ENCODE measurements at places on chromosomes 13 and 19.

- no peak for DNase-seq
These were observed 398.3 kb downstream of the RFC3 start for GRCh38 chr13:34216256-34216655.

DNA sequence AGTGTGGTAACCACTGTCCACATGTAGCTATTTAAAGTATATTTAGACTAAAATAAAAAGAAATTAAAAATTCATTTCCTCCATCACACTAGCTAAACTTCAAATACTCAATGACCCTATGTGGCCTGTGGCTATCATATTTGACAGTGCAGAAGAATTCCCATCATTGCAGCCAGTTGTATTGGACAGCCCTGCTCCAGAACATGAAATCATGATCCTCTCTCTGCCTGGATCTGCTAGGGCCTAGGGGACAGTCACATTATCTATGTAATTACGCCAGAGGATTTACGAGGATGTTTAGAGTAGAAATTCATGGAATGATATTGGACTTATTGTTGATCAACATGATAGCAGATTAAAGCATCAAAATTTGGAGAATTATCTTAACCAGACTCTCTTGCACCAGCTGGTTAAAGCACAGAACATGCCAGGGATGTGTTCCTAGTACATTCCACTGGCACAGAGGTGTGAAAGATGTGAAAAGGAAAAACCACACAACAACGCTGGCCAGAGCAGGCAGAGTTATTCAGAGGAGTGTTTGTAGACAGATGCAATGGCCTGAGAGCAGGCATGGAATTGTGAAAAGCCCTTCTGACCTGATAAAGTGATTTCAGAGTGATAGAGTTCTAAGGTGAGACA is 108.9 kb upstream of the STARD13 start:
- no peak for DNase-seq

GRCh38 chr13:99721606-99722337 is 220.5 kb downstream of the TM9SF2 start:
- DNase-seq: no peak

- DNase-seq: no peak
These were observed 6.1 kb downstream of the PPP1R12C start for GRCh38 chr19:55111238-55111831.

DNA sequence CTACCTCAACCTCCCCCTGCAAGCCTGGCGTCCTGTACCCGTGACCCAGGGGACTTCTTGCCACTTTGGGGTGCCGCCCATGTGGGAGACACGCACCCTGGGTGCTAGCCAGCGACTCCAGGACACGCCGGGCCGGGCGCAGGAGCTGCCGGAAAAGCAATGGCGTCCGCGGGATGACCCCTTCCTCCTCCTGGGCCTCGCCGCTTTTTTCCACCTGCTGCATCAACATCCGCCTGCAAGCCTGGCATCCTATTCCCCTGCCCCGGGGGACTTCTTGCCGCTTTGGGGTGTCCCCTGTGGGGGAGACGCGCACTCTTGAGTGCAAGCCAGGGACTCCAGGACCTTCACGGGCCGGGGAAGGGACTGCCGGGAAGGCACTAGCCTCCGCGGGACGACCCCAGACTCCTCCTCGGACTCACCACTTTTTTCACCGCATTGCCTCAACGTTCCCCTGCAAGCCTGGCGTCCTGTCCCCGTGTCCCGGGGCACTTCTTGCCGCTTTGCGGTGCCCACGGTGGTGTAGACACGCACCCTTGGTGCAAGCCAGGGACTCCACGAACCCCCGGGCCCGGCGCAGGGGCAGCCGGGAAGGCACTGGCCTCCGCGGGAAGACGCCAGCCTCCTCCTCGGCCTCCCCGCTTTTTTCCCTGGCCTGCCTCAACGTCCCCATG is 237.8 kb downstream of the TUBA3C start:
- DNase-seq: no peak

DNA sequence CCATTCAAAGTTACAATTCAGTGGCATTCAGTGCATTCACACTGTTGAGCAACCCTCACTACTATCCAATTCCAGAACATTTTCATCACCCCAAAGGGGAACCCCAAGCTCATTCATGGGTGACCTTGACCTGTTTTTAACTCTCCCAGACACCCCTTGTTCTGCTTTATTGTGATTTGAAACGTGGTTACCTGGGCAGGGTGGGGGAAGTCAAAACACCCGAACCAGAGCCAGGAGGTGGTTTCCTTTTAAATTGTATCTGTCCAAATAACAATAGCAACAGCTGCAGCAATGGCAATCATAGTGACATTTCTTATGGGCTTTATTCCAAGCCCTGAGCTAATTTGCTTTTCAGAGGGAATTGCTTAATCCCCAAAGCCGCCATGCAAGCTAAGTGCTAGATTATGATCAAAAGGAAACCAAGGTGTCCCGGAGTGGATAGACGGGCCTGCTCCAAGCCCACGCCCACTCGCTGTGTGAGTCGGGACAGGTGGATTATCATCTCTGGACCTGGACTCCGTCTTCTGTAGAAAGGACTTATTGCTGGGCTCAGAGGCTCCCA is 6.1 kb downstream of the PTGIR start:
- no peak for DNase-seq

DNA sequence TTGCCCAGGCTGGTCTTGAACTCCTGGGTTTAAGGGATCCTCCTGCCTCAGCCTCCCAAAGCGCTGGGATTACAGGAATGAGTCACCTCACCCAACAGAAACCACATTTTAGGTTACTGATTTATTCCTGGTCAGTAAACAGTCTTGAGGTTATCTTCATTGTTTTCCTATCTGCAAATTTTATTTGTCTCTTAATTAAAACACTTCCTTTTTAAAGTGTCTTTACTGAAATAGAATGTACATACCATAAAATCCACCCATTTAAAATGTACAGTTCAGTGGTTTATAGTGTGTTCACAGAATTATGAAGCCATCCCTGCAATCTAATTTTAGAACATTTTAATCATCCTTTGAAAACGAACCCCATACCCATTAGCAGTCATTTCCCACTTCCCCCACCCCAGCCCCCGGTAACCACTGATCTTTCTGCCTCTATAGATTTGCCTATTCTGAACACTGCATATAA is 63.0 kb downstream of the MAP4K1 start:
- DNase-seq: no peak

- DNase-seq: no peak
These were observed 799.1 kb downstream of the DIAPH3 start for GRCh38 chr13:59364641-59365085.

DNA sequence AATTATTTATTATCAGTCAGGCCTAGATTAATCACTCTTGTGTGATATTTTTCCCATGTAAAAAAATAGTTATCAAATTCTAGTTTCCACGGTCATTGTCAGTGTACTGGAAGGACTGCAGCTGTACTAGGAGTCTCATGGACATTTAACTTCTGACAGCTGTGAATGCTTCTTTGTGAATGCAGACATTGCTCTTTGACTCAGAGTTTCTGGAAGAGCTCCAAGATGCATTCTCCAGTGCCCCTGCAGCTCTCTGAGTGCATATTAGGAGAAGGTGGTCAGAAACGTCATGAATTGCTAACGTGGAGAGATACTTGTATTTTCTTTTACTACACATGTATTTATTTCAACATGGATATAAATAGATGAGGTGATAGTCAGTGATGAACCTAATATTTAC is 9.7 kb upstream of the SLITRK5 start:
- no peak for DNase-seq

DNA sequence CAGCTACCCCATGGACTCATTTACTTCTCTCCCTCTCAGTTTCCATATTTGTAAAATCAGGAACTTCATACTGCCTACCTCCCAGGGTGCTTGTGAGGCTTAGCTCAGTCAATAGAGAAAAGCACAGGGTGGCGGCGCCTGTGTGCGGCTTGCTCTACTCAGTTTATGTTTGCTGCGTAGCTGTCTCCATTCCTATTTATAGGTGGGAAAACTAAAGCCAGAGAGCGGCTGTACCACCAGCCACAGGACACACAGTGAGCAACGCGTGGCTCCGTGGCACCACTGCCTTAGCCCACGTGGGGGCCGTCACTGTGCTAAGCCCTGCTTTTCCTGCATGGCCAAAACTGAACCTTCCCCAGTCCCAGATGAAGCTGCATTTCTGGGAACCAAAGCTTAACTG is 292.4 kb downstream of the TEX29 start:
- DNase-seq: no peak

DNA sequence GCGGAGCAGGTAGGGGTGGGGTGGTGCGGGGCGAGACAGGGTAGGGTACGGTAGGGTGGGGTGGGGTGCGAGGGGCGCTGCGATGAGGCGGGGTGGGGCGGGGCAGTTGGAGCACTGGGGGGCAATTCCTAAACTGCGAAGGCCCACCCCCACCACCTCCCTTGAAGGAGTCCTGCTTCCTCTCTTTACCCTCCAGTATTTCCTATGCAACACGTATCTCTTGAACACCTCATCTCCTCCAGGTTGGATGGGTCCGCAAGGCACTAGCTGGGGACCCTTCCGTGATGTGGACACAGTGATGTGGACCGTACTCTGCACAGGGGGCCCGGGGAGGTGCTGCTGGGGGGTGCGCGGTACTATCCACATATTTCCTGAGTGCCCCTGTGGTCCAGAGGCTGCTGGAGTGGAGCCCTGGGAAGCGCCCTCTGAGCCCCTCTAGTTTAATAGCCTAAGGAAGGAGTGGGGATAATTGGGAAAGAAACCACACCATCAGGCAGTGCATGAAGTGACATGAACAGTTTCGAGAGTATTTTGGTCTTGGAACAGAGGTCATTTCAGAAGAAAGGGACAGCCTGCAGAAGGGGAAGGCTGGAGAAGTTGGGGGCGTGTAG is 1.1 kb downstream of the IL17D start:
- no peak for DNase-seq

GRCh38 chr13:114120591-114121011 is 11.8 kb downstream of the RASA3 start:
- no peak for DNase-seq

- no peak for DNase-seq
These were observed 159.6 kb upstream of the ATXN8OS start for GRCh38 chr13:69948016-69948415.

GRCh38 chr19:33385956-33386355 is 12.4 kb downstream of the CEBPG start:
- DNase-seq: no peak

DNA sequence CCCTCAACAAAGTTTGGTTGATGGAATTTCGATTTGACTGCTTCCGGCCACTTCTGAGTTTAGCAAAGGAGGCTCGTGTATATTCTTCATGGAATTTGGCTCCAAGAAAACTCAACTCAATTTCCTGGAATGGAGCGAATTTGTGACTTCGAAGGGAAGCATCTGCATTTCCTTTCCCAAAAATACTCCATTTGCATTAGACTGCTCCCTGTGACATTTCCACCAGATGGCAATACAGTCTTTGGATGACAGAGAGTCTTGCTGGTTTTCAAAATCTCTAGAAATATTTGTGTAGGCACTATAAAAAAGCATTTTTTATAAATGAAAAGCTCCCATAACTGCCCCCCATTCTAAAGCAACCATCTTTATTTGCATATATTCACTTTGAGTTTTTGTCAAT is 4.1 kb downstream of the C1QTNF9 start:
- DNase-seq: no peak

- DNase-seq: no peak
These were observed 8.3 kb downstream of the IFNL3 start for GRCh38 chr19:39236527-39236926.

- no peak for DNase-seq
These were observed 471.5 kb downstream of the FGF14 start for GRCh38 chr13:101930331-101930730.

DNA sequence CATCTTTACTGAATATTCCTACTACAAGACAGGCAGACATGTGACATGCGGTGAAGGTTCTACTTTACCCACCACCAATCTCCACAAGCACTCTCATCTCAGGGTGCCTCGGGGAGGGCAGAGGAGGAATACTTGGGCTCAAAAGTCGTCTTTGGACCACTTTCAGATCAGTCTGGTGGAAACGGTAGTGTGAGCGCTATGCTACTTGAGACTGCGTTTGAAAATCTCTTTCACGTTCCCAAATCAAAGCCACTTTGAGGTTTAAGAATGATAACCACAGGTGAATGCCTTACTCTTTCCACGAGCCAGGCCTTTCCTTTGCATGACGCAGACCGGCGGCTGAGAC is 1.5 kb upstream of the SOX1 start:
- no peak for DNase-seq

DNA sequence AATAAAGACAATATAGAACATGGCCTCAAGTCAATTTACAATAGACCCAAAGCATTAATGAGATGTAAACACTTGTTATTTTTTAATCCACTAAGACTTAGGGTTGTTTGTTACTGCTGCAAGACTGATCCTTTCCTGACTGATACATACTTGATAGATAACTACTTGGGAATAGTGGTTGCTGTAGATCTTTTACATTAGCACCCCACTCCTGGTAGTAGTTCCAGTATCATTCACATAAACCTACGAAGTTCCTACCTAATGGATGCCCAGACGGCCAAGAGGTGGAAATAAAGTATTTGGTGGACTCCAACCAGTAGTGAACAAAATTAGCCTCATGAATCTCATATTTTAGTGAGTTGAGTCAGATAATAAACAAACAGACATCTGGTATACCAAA is 26.9 kb downstream of the ADGRE1 start:
- DNase-seq: no peak

GRCh38 chr13:45238945-45239795 is 38.3 kb upstream of the KCTD4 start:
- no peak for DNase-seq

Measured in Panc1 (cell line).